ENCODE measurements at places on chromosomes 3 and 15. TPM values are rescaled to one million over a fixed set of nuclear protein-coding genes. Genes with fewer than 3 reads are reported as not detected.

The ALDH1L1 gene
- total RNA-seq: 0.24 TPM

The ZNF385D gene
- total RNA-seq: not detected

The PIGZ gene
- total RNA-seq: 0.82 TPM

The HESX1 gene
- 0.65 TPM for total RNA-seq

The RTP1 gene
- total RNA-seq: not detected

The NLGN1 gene
- not detected for total RNA-seq

The FBLN2 gene
- total RNA-seq: not detected

The ISLR2 gene
- not detected for total RNA-seq

The RTP3 gene
- total RNA-seq: not detected

The SPSB4 gene
- not detected for total RNA-seq

The NEK11 gene
- total RNA-seq: 3.2 TPM

The TUSC7 gene
- not detected for total RNA-seq

The PLOD2 gene
- 6.6 TPM for total RNA-seq

The TLR9 gene
- total RNA-seq: 0.93 TPM

The ITIH3 gene
- total RNA-seq: not detected

The ISLR gene
- not detected for total RNA-seq

The ARL8B gene
- 48.2 TPM for total RNA-seq

The MME gene
- not detected for total RNA-seq

The KCNAB1 gene
- not detected for total RNA-seq

The SEMA3F gene
- total RNA-seq: not detected
